Activated effector memory CD4-positive, alpha-beta T cell treated with Interleukin-2 at 50 U/mL for 16 hours (primary cell): ENCODE measurements at places on chromosomes 3 and 15.

GRCh38 chr15:61102281-61102680 lies 126.8 kb downstream of the RORA start:
- no peak for DNase-seq

GRCh38 chr3:23270423-23270822 lies 67.3 kb downstream of the UBE2E2 start:
- DNase-seq: no peak

GRCh38 chr3:61226166-61226686 lies 25.0 kb downstream of the FHIT start:
- DNase-seq: no peak

GRCh38 chr15:53591041-53591440 lies 168.4 kb downstream of the WDR72 start:
- no peak for DNase-seq

- no peak for DNase-seq
These were observed 549.9 kb upstream of the DPPA4 start for GRCh38 chr3:109887293-109887692.

DNA sequence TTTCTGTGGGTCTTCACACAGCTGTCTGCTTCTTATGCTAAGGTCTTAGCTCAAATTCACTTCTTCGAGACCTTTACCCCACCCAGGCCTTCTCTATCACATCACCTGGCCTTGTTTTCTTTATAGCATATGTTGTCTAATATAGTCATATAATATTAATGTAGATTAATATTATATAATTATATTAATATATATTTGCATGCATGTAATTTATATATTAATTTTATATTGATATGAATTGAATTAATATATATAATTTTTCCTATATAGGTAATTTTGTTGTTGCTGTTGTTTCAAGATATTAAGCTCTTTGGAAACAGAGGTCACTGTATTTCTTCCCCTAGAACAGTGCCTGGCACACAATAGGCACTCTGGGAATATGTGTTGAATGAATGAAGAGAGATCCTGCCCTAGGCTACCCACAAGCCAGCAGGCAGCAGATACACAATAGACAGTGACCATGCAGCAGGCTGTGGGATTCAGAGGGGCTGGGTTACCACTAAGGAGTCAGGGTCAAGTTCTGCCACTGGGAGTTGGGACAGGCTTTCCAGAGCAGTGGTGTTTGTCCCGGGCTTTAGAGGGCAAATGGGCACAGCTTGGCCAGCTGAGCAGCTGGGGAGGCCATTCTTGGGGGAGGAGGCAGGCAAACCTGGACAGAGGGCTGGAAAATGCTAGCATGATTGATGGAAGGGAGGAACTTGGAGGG lies 126.3 kb downstream of the DNAJB8 start:
- no peak for DNase-seq

GRCh38 chr15:94844538-94845389 lies 613.4 kb downstream of the MCTP2 start:
- DNase-seq: no peak

DNA sequence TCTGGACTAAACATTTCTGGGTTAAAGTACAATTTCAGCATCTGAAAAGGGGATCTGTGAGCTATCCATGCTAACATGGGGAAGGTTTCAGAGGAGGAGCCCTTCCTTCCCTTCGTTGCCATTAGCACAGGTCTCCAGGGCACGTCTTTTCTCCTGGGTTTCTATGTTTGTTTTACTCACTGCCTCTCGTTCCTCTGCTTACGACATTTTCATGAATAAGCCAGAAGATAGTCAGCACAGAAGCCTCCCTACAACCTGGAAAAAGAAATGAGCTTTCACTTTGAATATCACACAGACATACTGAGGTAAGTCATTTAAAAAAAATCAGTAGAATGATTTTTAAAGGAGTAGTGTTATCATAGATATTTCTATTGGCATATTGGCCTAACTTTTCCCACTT lies 117.2 kb upstream of the KCNMB2 start:
- no peak for DNase-seq

DNA sequence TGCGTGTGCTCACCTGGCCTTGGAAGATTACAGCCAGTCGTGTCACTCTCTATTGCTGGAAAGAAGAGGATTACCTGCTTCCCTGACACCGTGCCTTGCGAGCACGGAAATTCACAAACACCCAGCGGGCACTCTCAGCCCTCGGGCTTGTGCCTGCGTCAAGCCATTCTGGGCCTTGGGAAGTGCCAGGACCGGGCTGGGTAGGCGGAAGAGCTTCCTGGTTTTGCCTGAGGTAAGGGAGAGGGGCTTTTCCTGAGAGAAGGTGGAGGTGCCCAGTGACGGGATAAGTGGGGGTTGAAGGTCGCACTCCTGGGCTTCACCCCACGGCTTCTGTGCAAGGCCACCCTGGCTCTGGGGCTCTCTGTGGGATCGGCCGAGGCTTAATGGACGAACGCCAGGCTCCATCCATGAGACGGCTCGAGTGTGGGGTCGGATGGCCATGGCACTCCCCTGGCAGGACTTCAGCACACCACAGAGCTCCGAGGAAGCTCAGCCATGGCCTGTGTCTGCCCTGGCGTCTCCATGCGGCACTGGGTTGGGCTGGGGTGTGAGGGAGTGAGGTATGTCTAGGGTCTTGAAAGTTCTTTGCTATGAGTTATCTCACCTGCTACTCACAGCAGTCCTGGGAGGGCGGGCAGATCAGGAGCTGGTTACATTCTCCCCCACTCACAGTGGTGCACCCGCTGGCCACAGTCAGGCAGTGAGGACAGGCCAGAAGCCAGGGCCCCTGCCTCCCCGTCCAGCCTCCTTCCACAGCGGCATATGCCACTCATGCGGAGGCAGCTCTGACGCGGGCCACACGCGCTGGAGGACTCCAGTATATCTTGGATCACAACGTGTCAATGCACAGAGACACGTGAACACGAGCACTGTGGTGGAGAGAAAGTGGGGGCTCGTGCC lies 209.0 kb downstream of the XXYLT1 start:
- no peak for DNase-seq

GRCh38 chr15:32888221-32888761 lies 170.5 kb downstream of the GREM1 start:
- no peak for DNase-seq

GRCh38 chr3:125147491-125147820 lies 65.1 kb downstream of the SLC12A8 start:
- DNase-seq: no peak

GRCh38 chr15:74613953-74614743 lies 1.5 kb upstream of the CLK3 start:
- DNase-seq: no peak

- DNase-seq: no peak
These were observed 53.3 kb downstream of the TIPARP start for GRCh38 chr3:156727519-156728205.

- no peak for DNase-seq
These were observed 54.0 kb downstream of the DPH6 start for GRCh38 chr15:35491999-35492398.

DNA sequence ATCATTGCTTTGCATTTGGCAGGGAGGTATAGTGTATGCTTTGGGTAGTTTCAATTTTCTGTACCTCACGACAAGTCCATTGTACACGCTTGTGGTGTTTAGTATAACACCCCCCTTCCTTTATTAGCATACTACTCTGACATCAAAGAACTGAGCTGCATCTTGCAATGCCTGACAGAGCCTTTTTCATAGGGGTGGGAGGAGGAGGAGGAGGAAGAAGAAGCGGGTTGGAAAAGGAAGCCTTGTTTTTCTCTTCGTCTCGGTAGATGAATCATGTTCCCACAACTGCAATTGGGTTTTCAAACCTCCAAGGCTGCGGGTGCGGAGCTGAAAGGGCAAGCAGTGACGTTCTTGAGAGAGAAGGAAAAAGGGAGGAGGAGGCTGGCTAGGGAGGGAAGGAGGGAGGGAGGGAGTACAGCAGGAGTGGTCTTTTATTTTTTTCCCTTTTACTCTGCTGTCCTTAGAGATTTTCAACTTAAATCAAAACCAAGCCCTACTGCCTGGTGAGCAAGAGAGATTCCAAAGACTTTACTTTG lies 175.7 kb downstream of the KLHL25 start:
- DNase-seq: peak; percentile 28

DNA sequence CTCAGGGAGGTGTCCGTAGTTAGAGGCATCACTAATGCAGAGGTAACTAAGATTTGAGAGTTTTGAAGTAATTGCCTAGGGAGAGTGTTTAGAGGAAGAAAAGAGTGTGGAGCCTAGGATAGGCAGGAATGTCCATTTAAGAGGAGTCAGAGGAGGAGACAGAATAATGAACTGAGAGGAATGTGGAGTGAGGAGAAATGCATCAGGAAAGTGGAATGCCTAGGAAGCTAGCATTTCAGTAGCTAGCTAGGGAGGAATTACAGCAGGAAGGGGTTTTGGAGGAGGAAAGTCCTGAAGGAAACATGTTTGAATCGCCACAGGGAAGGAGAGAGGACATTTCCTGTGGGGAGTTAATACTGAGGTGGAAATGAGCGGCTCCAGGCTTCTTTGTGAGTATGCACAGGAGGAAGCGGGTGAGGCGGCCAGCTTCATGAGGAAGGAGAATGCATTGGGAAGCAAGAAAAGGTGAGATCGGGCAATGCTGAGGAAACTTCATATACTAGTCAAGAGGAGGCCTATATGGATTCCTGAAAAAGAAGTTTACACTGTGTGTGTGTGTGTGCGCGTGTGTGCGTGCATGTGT lies 154.3 kb downstream of the TMEM108 start:
- DNase-seq: no peak

DNA sequence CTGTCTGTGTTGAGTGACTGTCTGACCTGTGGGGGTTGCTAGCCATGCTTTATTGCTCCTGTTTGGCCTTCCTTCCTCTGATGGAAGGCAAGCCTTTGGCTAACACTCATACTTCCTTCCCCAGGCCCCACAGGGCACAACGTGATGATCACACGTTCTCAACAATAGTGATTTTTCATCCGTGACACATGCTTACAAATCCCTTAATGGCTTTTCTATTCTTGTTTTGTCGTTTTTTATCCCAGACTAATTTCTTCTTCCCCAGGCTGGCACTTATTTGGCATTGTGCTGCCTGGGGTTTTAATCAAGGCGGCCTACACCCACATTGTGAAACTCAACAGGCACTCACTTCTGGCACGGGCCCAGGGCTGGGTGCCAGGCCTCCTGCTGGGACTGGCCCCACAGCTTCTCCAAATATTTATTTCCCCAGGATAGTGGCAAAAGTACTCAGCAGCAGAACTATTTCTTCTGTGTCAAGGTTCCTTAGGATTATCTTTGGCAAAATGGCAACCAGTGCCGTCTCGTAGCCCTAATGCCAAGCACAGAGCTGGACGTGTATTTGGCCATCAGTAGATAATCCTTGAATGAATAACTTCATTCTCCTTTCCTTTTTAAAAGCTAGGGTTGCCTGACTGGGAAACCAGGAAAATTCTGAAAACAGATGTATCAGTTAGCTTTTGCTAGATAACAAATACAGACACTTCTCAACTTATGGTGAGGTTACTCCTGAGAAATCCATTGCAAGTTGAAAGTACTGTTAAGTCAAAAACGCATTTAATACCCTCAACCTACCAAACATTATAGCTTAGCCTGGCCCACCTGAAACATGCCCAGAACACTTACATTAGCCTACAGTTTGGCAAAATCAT lies 30.6 kb downstream of the CMTM7 start:
- no peak for DNase-seq

DNA sequence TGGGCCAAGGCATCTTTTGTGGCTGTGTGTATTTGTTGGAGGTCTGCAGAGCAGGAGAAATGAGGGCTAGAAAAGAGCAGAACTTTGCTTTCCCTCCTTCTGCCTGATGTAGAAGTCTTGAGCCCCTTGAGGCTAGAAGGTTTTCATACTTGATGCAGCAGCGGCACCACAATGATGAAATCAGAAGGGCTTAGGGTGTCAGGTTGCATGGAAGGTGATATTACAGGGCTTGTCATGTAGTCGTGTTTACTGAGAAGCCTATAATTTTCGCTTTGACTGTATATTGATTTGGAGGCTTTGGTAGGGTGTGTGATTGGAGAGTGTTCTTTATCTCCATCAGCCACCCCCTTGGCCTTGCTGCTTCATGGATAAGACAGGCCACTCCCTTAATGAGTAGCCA lies 339.8 kb downstream of the THSD4 start:
- no peak for DNase-seq

- DNase-seq: no peak
These were observed 1.3 kb upstream of the MEF2A start for GRCh38 chr15:99564221-99565048.

- no peak for DNase-seq
These were observed 238.7 kb downstream of the ISL2 start for GRCh38 chr15:76575274-76575673.

- no peak for DNase-seq
These were observed 29.6 kb downstream of the MGLL start for GRCh38 chr3:127792541-127793292.

- no peak for DNase-seq
These were observed 150.4 kb downstream of the RTP4 start for GRCh38 chr3:187518616-187519015.

DNA sequence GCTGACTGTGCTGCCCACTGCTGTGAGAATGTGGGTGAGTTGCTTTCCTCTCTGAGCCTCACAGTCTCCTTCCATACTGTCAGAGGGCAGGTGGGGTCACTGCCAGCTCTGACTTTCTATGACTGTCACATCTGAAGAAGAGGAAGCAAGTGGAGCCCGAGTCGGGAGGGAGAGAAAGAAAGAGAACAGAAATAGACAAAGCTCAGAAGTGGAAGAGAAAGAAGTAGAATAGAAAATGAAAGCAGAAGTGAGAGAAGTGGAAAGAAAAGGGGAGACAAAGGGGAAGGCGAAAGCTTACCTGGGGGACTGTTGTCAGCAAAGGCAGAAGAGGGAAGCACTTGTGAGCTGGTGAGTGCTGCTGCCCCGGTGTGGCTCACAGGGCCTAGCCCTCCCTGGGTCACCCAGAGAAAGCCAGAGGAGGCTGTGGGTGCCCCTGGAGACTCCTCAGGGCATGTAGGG lies 57.9 kb downstream of the EPHB1 start:
- DNase-seq: no peak

DNA sequence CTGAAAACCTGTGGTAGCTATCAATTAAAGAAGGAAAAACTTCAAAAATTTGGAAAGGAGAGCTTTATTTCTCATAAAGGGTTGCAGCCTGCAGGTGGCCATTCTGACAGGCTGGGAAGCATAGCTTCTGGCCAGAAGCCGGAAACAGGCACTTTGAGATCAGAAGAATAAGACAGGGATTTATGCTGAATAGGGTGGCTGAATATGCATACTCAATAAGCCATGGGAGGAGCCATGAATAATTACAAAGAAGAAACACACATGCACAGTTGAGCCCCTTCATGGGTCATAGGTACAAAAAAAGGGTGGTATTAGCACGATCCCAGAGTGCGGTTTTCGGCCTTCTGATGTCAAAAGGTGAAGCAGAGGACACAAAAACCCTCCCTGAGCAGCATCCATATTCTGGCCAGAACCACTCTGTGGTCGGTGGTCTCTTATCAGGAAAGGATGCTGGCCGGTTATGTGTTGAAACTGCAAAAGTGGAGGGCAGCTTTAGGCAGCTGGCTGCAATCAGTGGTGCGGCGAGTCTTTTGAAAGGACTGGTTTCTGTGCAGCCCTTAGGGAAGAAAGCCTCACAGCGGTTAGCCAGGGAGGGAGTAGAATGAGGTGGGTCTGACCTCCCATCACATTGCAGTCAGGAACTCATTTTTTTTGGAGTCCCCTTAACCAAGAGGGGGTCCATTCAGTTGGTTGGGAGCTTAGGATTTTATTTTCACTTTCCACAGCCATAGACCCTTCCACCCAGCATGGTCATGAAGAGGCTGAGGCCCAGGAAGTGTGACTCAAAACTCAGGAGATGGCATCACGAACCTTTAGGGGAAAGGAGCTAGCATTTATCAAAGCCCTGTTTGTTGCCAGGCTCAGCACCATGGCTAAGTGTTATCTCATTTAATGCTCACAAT lies 34.7 kb upstream of the CCDC174 start:
- no peak for DNase-seq

- no peak for DNase-seq
These were observed 55.7 kb upstream of the GATA2 start for GRCh38 chr3:128548426-128549282.

GRCh38 chr3:16067837-16068471 lies 106.5 kb upstream of the GALNT15 start:
- no peak for DNase-seq
